ENCODE measurements at places on chromosomes 7 and 10. TPM values are rescaled to one million over a fixed set of nuclear protein-coding genes. Genes with fewer than 3 reads are reported as not detected.

Gene HOXA10
- total RNA-seq, result not detected

Gene PRLHR
- not detected for total RNA-seq

Gene ARMC3
- total RNA-seq, result not detected

Gene VENTX
- 0.07 TPM for total RNA-seq

Gene NKX2-3
- not detected for total RNA-seq

Gene IFIT2
- 27.7 TPM for total RNA-seq

Gene TRUB1
- total RNA-seq, result 16.2 TPM

Gene ADRA2A
- not detected for total RNA-seq

Gene ATP6V0A4
- total RNA-seq, result 1.7 TPM

Gene CPA2
- 0.14 TPM for total RNA-seq

Gene ERVW-1
- total RNA-seq, result not detected

Gene CLCN1
- 0.17 TPM for total RNA-seq

Gene NFE2L3
- total RNA-seq, result 30.3 TPM

Gene NUTM2B
- 0.45 TPM for total RNA-seq

Gene GATA3
- total RNA-seq, result 46.3 TPM

Gene RGR
- total RNA-seq, result not detected

Gene ARHGAP22
- total RNA-seq, result not detected

Gene SLF2
- total RNA-seq, result 33.9 TPM

Gene CTTNBP2
- not detected for total RNA-seq

Gene SPDYE5
- total RNA-seq, result not detected

Gene SPDYE9
- total RNA-seq, result not detected

Gene TFR2
- total RNA-seq, result 9.9 TPM

Gene PDGFA
- 6.3 TPM for total RNA-seq

Gene HPS6
- 22.3 TPM for total RNA-seq

Gene STAG3
- total RNA-seq, result 20.9 TPM

Measured in activated CD4-positive, alpha-beta memory T cell treated with anti-CD3 and anti-CD28 coated beads for 36 hours (primary cell).